ENCODE measurements at places on chromosomes 13 and 19. TPM values are rescaled to one million over a fixed set of nuclear protein-coding genes. Genes with fewer than 3 reads are reported as not detected.

The RUBCNL gene
- 2.9 TPM for polyA plus RNA-seq

The TMC4 gene
- 3.4 TPM for polyA plus RNA-seq

The APOC4 gene
- not detected for polyA plus RNA-seq

The ACP7 gene
- polyA plus RNA-seq: 0.15 TPM

The ERCC1 gene
- 94.2 TPM for polyA plus RNA-seq

The GNG7 gene
- 2.4 TPM for polyA plus RNA-seq

The CGB3 gene
- not detected for polyA plus RNA-seq
